ENCODE measurements at places on chromosomes 2 and 18.

DNA sequence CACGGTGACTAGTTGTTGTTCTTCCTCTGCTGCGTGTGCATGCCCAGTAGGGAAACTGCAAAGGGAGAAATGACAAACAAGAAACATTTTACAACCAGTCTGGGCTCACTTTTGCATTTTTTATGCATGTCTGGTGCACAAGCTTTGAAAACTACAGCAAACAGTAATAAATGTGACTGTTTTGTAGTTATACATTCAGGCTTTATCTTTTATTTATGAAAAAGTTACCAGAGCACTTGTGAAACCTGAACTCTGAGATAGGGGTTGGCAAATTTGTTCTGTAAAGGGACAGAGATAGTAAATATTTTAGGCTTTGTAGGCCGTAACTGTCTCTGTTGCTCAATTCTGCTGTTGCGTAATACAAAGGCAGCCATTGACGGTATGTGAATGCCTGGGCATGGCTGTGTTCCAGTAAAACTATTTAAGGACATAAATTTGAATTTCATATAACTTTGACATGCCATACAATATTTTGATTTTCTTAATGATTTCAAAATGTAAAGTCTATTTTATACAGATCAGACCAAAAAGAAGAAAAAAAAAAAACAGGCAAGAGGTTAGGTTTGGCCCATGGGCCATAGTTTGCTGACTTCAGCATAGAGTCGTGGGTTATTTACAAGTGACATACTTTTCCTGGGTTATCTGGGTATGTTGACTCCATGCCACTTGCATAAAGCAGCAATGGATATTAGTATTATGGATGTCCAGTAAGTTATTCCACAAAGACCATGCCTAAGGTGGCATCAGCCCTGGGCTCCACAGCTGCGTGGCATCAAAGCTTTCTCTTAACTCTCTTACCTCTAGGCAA, 53.6 kb upstream of the EML6 start:
- no peak for DNase-seq

DNA sequence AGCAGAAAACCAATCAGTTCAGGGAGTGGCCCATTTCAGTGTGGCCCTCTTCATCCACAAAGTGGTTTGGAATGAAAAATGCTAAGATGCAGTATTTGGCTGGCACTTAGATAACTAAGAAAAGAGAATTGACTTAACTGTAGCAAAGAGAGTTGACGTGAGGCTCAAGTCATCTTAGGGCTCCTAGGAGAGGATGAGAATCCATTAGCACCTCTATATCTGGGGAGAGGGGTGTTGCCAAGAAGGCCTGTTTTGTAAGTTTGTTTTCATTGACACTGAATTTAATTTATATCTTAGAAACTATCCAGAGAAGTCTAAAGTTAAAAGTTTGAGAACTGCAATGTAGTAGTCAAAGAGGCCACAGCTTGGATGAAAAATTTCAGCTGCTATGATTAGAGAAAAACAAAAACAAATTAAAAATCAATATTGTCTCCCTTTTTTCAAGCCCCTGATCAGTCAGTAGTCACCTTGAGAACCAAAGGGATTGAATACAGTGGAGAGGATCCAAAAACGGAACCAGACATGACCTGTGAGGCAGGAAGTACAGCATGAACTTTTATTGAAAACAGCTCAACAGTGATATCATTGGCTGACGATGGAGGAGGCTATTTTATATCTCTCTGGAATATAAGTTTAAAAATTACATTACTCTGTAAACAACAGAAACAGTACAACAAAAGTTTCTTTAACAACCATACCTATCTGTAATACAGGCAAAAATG, 52.7 kb downstream of the PHLPP1 start:
- no peak for DNase-seq

- no peak for DNase-seq
These were observed 77.4 kb upstream of the TAF1B start for GRCh38 chr2:9765611-9766531.

GRCh38 chr18:58578321-58578720, 50.6 kb downstream of the ALPK2 start:
- DNase-seq: no peak

- no peak for DNase-seq
These were observed 53.9 kb upstream of the RAB27B start for GRCh38 chr18:54774423-54774822.

DNA sequence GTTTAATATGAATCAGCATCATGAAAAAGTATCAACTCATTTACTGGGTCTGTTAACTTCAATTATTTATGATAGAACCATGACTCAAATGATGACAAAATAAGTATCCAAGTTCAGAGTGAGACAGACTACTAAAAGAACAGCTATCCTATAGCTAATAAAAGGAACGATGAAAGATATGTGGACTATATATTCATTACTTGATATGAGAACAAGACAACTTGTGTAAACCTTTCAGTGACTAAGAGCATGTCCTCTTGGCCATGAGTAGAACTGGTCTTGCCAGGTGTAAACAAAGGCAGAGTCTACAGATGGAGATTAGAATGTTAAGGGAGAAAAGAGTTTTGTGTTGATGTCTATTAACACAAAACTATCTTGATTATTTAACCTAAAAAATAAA, 360.4 kb upstream of the ZC3H15 start:
- DNase-seq: no peak

DNA sequence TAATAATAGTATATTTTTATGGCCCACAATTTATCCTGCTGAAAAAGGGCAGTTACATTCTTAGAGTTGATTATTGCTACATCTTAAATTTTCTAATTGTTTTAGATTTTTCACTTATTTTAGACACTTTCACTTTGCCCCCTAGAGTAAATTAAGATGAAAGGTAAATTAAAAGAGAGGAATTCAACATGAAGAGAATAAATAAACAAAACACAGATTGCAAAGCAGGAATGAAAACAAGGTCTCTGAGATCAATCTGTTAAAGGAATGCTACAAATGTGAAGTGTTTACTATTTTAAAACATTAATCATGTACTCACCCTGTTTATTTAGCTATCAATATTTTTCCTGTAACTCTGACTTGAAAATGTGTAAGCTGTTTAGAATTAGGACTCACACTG, 113.5 kb upstream of the ETAA1 start:
- DNase-seq: no peak

DNA sequence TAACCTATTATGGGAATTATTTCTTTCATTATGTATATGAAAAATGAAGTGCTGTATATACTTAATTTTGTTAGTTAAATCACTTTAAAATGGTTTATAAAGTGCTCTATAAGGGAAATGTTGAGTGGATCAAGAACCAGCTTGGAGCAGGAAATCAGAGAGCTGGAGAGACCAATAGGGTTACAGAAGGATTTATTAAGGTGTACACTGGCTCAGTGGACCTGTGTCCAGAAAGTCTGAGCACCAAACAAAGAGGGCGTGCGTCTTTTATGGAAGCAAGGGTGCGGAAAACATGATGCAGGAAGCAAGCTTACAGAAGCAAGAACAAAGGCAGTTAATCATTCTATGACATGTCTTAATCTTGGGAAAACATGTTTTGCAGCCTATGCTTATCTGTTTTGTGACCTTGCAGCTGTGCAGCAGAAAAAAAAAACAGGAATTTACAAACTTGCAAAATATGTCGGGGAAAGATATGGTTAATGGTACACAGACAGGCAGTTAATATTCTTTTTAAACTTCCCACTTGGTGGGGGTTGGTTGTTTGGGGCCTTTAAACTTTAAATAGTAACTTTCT, 65.2 kb upstream of the SLC35G4 start:
- no peak for DNase-seq

GRCh38 chr2:184599054-184599871, 934 bp downstream of the ZNF804A start:
- no peak for DNase-seq

GRCh38 chr2:8575834-8576423, 105.9 kb upstream of the ID2 start:
- DNase-seq: no peak

DNA sequence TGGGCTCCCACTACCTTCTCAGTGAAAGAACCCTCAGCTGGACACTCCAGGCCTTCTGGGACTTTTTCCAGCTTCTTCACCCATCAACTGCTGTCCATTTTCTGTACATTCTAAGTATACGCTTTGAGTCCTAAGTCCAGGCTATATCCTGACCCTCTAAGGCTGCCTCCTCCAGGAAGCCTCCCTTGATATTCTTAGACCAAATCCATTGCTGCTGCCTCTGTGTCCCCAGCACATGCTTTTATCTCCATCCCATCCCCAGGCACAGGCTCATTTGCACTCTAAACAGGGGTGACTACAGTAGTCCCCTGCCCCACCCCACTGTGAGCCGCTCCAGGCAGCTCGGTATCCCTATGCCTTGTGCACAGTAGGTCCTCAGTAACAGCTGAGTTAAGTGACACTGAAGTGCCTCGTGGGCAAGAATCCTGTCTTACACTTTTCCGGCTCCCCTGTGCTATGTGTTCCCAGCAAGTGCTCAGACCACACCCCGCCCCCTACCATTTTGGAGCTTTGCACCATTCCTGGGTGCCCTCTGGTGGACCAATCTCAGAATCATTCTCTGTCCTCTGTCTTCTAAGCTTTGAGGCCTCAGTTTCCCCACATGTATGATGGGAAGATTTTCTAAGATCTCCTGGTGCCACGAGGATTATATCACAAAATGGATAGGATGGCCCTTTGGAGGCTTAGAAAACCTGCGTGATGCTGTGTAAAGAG, 34.9 kb downstream of the EMX1 start:
- no peak for DNase-seq

DNA sequence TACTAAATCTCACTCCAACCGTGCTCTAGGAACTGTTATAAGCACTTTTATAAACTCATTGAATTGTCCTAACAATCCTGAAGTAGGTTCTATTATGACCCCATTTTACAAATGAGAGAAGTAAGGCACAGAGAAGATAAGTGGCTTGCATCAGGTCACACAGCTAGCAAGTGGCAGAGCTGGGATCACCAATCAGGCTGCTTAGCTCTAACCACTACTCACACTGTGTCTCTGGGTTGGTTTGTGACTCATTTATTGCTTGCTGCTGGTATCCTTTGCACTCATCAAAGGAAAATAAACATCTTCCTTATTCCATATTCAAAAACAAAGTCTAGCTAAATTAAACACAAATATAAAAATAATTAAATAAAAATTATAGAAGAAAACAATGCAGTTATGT, 42.5 kb upstream of the IL1R2 start:
- no peak for DNase-seq

Measured in central memory CD4-positive, alpha-beta T cell (primary cell).